ENCODE measurements at places on chromosomes 11 and 22.
A peak's percentile ranks its signal among the peaks of the same experiment; 100 is the strongest.

DNA sequence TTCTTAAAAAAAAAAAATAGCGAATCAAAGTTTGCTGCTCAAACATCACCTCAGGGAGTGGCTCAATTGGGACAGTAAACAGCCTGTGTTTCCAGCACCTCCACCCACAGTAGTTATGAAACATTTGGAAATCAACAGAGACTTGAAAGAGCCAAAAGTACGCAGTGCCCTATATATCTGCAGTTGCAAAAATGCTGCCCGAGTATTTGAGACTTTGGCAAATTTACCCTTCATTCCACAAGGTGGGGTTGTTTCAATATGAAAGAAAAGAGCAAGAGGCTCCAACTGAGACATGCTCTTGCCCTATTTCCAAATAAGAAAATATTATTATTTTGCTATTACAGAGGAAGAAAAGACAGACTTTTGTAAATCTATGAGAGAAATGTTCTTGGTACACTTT lies 851.1 kb upstream of the RAG2 start:
- peak; percentile 66 for ATAC-seq

DNA sequence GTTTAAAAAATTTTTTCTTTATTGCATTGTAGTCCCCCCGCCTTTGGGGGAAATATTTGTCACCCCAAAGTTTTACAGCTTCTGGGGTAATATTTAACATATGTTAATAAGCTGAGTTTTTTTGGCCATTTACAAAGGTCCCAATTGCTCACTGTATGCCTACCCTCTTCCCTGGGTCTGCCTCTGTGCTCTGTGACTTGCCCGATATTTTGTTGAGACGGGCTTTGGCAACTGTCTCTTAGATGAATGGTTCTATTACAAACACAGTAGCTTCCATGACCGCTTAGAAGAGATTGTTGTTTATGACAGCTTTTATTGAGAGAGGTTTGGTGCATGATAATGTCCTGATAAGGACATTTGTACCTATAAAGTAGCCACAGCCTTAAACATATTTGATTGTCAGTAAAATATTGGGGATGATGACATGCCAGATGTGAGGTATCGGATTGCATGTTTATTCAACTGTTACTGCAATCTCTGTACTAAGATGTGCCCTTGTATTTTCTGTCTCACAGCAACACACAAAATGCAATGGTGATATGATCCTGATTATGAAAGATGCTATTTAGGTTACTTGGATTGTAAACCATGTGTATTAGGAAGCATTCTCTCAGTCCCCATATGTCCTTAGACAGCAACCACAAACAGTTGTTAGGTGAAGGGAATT lies 103.1 kb downstream of the TEAD1 start:
- peak; percentile 55 for ATAC-seq

DNA sequence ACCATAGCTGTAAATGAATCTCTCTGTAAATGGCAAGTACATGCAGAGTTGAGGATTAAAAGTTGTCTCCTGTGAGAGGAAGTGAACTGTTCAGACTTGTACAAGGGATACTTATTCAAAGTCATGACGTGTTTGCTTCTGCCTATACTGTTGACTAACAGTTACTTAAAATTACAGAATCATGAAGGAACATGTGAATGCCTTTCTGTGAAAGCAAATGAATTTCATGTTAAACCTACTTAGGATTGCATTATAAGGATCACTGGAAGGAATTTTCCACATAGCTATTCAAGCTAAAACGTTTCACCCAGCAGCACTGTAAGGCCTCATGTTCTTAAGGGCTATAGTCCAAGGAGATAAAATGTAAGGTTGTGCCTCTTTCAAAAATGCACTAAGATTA lies 93.4 kb upstream of the BIRC3 start:
- ATAC-seq = peak; percentile 11

- ATAC-seq = no peak
Measured at GRCh38 chr11:93295921-93296575, 34.5 kb upstream of the DEUP1 start.

DNA sequence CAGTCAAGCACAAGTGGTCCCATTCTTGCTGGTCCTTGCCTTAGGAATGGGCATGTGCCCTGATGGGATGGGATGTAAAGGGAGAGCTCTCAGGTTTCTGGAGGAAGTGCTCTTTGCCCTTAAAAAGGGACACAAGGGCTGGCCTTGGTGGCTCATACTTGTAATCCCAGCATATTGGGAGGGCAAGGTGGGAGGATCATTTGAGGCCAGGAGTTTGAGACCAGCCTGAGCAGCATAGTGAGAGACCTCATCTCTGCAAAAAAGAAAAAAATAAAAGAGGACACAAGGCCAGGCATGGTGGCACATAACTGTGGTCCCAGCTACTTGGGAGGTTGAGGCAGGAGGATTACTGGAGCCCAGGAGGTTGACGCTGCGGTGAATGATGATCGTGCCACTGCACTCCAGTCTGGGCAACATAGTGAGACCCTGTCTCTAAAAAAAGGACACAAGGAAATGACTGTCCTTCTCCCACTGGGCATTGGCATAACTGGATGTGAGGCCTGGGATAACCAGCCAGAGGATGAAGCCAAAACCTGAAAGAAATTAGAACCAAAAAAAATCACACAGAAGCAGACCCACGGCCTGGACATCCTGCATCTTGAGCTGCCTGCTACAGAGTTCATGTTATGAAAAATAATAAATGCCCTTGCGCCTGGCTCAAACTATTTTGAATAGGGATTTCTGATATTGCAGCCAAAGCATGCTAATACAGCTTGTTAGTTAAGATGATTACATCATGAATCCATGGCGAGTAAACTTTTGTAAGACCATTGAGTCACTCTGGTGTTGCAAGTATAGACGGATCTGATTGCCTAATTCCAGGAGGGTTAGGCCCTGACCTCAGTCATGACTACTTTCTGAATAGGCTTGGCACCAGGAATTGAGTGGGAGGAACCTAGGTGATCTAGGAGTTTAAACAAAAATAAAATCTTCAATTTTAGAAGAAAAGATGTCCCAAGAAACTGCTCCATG lies 12.9 kb upstream of the CRKL start:
- ATAC-seq = no peak

DNA sequence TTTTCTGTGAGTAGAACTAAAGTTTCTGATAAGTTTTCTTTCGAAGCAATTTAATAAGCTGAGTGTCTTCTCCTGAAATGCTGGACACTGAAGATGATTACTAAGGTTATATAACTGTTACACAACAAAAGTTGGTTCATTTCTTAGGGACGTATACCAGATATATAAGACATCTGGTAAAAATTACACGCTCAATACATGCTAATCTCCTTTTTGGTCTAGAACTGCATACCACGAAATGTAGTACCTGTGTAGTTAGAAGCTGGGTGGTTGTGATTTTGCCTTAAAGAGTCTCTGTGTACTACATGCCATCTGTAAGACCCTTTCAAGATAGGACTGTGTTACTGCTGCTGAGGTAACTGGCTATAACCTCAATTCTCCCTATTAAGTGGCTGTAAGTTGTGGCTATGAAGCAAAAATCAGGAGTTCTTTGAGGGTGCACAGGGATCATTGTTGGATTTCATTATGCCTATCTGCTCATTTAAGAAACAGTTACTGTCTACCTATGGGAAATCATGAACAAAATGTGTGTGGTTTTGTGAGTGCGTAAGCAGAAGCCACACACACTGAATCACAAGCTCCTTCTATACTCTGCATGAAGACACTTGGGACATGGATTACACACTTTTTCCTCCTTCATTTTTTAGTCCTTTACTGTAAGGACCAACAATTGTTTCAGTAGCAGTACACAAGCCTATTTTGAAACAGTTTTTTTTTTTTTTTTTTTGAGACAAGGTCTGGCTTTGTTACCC lies 195.9 kb downstream of the SWAP70 start:
- ATAC-seq = no peak

- ATAC-seq = no peak
Measured at GRCh38 chr11:82823647-82824619, 76.3 kb downstream of the PRCP start.

GRCh38 chr11:92948116-92948515 lies 21.3 kb upstream of the MTNR1B start:
- no peak for ATAC-seq

GRCh38 chr11:2812371-2812991 lies 73.1 kb downstream of the CDKN1C start:
- no peak for ATAC-seq

DNA sequence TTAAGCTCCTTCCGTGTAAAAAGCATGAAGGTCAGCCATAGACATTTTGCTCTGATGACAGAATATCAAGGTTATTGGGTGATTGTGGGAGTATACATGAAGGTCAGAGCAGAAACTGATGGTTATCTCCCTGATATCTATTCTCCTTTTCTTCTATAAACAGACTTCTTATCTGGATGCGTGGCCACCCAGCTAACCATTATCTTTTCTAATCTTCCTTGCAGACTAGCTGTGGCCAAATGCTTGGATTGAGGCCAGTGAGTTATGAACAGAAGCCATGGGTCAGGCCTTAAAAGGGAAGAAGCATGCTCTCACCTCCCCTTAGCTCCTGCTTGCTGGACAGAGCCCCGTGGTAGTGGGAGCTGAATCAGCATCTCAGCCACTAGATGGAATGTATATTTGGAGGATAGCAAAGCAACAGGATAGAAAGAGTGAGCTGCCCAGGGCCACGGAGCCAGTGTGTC lies 31.3 kb upstream of the LRRC55 start:
- peak; percentile 41 for ATAC-seq

- ATAC-seq = no peak
Measured at GRCh38 chr22:23875801-23876200, 18.1 kb downstream of the SLC2A11 start.

GRCh38 chr11:29162491-29162890 lies 854.3 kb downstream of the KCNA4 start:
- no peak for ATAC-seq

DNA sequence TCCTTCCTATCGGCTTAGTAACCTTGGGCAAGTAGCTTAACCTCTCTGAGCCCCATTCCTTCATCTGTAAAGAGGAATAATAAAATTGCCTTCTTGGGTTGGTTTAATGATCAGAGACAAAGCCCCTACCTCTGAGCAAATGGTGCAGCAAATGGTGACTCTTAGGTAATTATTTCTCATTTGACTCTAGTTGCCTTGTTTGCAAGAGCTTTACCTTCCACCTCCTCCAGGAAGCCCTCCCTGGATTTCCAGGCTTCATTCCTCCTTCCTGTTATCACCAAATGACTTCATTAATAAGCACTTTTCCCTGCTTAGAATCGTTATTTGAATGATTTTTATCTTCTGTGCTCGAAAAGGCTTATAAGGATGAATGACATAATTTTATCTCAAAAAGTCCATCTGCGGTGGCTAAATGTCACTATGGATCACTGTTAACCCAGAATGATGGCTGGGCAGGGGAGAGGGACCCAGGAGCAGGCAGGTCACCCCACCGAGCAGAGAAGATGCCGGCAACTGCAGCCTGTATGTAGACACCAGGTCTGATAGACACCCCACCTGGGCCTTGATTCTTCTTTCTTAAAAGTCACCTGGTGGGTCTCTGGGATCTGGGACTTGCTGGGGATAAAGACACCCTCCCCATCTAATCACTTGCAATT lies 106.6 kb downstream of the TSPAN18 start:
- no peak for ATAC-seq
